HL-60 (cell line): ENCODE measurements at places on chromosomes 5 and 9.
A peak's percentile ranks its signal among the peaks of the same experiment; 100 is the strongest.

DNA sequence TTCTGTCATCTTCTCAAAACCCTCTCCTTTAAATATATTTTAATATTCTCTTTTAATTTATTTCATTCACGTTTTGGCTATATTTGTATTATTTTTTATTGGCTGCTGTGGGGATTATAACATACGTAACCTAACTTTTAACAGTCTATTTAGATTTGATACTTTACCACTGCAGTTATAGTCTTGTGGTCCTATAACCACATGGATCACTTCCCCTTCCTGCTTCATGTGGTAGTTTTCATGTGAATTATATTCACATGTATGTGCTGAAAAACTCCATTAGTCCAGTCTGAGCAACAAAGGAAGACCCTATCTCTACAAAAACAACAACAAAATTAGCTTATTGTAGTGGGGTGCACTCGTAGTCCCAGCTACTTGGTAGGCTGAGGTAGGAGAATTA, 34.3 kb downstream of the CENPP start:
- peak; percentile 14 for DNase-seq

DNA sequence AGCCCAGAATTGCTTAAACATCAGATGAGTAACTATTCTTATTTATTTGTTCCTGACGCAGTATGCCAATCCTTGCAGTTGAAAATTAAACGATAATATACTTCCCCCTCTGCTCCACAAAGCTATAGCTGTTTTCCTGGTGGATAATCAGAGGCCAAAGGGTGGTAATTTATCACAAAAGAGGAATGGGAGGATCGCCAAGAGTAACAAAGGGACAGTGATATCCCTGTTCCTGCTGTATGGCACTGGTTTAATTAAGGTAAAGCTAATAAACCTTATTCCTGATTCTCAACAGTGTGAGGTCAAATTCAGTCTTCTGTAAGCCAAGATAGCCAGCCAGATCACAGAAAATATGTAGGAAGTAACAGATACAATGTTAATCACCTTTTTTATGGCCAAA, 33.4 kb upstream of the PTGER4 start:
- no peak for DNase-seq

DNA sequence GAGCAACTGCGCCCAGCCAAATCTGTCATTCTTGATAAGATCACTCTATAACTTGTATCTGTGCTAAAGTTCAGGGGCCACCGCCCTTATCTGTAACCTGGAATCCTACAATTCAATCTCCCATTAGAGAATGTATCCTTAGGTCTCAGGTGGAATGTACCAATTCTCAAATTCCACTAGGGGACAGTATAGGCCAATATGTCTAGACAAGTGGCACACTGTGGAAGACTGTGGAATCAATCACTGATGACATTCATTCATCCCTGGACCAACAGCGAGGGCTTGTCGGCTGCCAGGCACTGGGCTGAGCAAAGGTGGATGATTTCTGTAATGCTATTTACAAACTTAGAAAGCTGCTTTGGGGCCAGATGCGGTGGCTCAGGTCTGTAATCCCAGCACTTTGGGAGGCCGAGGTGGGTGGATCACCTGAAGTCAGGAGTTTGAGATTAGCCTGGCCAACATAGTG, 28.7 kb upstream of the MEGF9 start:
- DNase-seq, result peak; percentile 36

DNA sequence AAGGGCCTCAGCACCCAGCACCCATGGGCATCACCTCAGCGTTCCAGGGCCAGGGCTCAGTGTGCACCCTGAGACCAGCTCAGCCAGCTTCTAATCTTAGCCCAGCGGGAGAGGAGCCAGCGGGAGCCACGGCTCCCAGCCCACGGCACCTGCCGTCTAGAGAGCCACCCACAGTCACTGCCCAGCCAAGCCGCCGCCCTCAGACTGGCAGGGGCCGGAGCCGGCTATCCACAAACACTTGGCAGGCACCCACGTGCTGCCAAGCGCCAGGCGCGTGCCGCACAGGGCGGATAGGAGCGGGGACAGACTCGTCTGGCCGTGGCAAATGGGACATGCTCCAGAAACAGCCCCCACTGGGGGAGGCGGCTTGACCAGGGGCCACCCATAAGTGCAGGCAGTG, 18.6 kb downstream of the BRD3 start:
- no peak for DNase-seq

DNA sequence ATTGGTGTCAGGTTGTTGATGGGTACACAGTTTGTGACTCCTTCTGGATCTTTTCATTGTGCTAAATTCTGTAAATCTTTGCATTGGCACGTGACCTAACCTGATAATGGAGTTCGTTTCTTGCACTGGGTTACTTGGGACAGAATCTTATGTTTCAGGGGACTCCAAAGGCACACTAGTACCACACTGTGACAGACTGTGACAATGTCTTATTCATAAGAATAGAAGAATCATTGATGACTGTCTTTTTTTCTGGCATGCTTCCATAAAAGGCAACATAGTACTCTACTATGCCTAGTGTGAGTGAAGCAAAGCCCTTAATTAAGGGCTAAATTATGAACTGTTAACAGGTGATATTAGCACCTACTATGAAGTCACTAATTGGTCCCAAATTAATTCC, 35.4 kb upstream of the RICTOR start:
- no peak for DNase-seq

DNA sequence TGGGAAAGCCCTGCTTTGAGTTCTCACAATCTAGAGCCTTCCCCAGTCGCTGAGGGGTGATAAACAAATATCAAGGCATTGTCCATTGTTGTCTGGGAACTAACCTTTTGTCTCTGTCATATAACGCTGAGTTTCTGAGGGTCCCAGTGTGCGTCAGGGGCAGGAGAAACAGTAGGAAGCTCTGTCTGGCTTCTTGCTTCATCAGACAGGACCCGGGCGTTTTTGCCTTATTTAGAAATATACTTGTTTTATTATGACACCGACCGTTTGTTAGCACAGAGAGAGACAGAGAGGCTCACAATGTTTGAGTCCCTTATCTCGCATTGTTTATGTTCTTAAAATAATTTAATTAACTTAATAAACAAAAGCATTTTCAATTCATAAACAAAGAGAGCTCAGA, 204.9 kb upstream of the GAS1 start:
- no peak for DNase-seq

- no peak for DNase-seq
These were observed 488.1 kb upstream of the ADAMTS16 start for GRCh38 chr5:4651806-4652565.

GRCh38 chr9:82106536-82106935, 118.0 kb downstream of the SPATA31D1 start:
- DNase-seq, result no peak

DNA sequence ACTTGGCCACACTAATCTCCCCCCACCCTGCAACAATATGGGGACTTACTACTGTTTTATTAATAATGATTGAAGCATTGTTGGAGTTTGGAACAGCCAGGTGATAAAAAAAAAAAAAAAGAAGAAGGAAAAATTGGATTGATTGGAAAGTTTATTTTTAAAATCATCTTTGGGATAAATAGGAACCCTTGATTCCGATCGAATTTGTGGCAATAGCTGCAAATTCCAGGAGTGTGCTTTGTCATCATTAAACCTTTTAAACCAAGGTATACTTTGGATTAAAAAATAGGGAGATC, 907 bp upstream of the NR2F1 start:
- DNase-seq, result no peak

DNA sequence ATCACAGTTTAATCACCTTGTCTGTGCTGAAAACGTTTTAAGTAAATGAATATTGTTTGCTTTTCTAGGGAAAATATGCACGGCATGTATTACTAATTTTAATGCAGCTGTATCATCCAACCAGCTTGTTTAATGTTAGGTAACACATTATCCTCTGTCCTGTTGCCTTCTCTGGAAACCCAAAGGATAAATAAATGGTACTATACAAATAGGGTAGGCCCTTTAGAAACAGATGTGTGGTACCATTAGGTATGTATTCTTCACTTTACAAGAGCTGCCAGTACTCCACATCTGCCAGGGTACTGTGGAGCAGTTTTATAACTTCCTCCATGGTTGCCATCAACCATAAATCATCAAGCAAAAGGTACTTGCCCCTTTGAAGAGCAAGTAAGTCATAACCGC, 42.9 kb downstream of the FAF2 start:
- no peak for DNase-seq

- DNase-seq, result no peak
These were observed 2.3 kb downstream of the TGFBI start for GRCh38 chr5:136030956-136031611.

DNA sequence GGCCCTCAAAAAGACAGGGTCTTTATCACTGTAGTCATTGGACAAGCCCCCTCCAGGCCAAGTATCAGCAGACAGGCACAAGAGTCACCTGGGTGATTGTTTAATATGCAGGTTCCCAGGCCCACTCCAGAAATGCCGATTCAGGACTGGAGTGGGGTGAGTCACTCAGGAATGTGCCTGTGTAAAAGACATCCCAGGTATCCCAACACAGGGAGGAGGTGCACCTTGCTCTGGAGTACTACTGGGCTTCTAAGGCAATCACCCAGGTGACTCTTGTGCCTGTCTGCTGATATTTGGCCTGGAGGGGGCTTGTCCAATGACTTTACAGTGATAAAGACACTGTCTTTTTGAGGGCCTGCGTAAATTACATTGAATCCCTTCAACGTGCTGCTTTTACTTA, 40.6 kb downstream of the ACTL7B start:
- DNase-seq, result no peak

- no peak for DNase-seq
These were observed 8.7 kb upstream of the IL7R start for GRCh38 chr5:35847961-35848360.
